ENCODE measurements at places on chromosomes 16 and 17.
A peak's percentile ranks its signal among the peaks of the same experiment; 100 is the strongest.

GRCh38 chr16:23092801-23093117 lies 56.5 kb downstream of the USP31 start:
- DNase-seq = no peak

DNA sequence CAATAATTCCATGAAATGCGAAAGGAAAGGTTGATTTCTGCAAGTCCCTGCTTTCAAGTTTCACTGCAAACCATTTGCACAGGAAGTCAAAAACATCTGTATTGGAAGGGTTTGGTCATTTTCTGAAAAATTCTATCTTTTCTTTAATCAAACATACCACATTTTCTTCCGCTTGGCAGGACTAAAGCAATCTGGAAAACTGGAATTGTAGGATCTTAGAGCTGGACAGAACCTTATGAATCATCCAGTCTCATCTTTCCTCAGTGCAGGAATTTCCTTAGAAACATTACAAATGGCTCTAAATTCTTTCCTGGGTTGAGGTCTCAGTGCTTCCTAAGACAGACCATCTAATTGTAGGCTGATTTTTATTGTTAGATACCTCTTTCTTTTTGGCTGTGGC lies 111.5 kb upstream of the ELAC2 start:
- DNase-seq = no peak

DNA sequence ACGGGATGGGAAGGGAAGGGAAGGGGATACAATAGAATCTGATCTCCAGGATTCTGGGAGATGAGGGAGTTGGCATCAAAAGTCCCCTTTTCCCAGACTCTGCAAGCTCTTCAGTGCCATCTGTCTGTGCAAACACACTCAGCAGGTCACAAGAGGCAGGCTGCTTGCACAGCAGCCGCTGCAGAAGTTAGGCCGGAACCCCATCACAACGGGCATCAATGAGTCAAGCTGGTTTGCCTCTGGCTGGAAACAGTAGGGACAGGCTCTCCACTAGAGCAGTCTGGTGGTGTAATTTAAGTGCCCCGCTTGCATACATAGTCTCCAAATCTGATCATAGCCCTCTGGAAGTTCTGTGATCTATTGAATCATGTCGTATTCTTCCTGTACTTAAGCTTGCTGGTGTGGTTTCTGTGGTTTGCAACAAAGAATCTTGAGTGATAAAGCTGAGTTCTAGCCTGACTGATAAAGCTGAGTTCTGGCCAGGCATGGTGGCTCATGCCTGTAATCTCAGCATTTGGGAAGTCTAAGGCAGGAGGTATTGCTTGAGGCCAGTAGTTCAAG lies 33.7 kb upstream of the KDM8 start:
- peak; percentile 56 for DNase-seq

DNA sequence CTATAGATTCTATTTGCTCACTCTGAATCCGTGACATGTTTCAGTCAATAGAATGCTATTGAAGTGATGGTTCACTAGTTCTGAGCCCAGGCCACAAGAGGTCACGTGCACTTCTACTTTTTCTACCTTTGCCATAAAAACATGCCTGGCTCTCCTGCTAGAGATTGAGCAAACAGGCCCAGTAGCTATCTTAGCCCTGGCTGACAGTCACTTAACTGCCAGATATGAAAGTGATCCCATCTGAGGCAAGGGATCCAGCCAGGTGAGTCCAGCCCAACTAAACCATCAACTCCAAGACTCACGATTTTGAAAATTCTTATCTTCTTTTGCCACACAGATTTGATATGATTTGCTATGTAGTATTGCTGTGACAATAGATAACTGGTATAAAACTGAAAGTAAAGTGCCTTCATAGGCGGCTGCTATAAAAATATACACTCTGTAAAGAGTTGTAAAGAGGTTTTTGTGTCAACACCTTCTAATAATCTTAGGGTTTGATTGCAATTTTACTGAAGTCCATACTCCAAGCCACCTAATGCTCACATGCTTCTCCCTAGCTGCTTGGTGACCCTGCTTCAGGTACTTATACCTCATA lies 937.7 kb upstream of the SOX9 start:
- no peak for DNase-seq

DNA sequence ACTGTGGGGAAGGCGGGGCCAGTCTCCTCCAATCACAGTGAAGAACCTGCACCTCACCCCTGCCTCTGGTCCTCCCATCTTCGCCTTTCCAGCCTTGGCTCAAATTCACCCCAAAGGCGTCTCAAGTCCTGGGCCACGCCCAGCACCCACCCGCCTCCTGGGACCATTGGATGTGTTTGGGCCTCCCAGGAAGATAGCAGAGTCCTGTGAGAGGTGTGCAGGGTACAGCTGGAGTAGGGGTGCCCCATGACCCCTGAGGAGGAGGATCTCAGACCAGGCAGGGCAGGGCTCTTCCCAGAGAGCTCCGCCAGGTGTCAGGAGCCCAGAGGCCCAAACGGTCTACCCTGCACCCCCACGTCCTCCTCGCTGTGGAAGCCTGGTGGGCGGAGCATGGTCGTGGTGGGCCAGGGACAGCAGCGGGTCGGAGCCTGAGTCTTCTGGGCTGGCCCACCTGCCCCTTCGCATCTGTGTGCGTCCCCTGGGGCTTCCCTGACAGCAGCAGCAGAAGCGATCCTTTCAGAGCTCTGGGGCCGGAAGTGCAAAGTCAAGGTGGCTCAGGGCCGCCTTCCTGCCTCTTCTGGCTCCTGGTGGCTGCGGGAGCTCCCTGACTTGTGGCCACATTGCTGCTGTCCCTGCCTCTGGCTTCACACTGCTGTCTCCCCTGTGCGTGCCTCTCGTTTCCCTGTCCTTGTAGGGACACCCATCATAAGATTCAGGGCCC lies 34.9 kb upstream of the ZNF469 start:
- DNase-seq = no peak

GRCh38 chr17:67156269-67157199 lies 88.5 kb downstream of the HELZ start:
- no peak for DNase-seq

GRCh38 chr17:50060951-50061712 lies 5.2 kb downstream of the ITGA3 start:
- no peak for DNase-seq

DNA sequence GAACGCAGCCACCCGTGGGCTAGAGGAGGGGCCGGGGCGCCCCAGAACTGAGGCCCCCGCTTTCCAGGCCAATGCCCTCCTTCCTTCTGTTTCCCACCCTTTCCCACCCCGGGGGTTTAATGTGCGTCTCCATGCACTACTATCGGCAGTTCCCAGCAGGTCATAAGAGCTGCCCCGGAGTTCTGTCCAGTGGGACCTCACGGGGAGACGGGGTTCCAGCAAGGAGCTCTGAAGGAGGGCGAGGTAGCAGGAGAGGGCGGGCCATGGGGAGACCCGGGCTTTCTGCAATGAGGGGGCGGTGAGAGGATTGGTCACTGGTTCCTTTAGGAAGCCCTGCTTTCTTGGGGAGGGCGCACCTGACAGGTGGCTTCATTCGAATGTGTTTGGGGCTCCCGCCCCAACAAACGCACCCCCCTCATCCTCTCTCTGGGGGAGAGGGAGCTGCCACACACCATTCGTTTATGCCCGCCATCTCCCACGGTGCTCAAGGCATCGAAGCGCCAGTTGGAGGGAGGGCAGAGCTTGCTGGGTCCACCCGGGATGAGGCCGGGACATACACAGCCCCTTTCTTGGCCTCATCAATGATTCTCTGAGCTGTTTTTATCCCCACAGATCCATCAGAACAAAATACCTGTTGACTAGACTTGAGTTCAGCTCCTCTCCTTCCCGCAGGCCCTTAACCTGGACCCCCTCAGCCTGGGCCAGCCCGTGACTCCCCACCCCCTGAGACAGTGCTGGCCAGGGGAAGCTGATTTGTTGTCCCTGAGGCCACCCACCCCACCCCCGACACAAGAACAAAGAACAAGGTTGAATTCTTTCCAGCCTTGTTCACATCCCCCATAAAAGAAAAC lies 44.1 kb downstream of the SLC7A5 start:
- no peak for DNase-seq

DNA sequence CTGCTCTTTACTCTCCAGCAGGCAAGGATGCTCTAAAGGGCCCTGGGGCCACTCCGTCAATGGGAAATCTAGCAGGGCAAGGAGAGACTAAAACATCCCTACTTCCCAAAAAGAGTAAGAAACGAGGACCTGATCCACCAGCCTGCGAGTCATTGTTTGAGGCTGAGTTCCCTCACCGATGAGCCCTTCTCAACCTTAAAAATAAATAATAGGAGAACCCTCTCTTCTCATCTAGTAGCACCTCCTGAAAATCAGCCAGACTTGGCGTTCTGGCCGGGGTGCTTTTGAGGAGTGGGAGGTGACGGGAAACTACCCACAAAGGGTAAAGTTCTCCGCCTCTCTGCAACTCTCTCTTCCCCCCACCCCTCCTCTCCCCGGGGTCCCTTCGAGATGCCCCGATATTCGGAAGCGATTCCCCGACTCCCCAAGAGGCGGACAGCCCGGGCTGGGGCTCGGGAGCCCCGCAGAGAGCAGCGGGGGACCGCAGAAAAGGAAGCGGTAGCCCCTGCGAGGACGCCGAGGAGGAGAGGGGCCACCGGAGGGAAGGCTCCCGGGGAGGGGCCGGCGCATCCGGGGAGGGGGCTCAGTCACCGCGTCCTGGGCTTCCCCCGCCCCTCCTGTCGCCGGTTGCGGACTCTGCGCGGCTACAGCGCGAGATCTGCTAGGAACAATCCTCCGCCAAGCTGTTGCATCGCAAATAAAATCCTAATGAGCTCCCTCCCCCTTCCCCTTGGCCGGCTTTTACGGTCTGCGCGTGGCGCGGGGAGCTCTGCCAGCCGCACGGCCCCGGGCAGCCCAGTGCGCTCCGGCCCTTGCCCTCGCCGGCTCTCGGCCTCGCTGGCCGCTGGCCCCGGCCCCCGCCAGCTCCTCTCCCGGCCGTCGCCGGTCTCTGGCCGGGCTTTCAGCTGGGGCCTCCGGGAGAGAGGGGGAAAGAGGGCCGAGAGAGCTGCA lies 1.3 kb downstream of the HOXB9 start:
- DNase-seq = no peak

- DNase-seq = no peak
Measured at GRCh38 chr17:82084373-82085030, 13.5 kb downstream of the FASN start.

DNA sequence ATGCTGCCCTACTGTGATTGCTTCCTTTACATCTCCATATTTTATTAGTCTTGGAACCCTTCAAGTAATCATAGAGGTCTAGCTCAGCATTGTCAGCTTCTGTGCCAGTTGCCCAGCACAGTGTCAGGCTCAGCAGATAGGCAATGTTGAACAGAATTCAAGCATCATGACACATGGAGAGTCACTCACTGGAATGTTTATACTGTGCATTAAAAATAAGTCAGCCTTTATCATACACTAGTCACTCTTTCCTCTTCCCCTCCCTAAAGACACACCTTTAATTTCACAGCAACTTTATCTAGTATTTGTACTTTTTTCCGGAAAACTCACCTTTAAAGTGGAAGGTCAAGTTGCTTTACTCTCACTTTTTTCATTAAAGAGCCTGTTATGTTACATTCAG lies 253.8 kb upstream of the CDH11 start:
- DNase-seq = no peak

DNA sequence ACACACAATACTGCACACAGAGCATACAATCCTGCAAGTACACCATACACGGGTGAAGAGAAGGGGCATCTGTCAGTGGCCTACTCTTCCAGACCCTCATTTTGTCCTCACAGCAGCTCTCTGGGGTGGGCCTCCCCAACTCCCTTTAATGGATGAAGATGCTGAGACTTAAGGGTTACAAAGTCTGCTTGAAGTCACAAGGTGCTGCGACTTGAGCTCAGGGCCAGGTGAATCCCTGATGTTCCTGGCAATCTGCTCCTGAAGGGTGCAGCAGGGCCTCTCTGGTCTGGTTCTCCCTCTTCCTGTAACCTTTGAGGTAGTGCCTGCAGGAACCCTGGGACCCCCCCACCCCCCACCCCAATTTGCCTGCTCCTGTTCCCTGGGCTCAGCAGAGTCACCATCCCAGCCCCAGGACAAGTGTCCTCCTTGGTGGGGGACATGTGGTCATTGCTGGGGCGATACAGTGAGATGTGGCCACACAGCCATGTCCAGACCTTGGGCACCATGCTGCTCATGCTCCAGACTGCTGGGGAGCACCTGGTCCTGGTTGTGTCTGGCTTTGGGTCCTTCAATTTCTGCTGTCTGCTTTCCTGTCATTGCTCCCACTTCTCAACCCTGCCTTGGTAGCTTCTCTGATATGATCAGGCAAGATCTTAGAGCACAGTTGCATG lies 107.5 kb downstream of the METRNL start:
- no peak for DNase-seq

- DNase-seq = no peak
Measured at GRCh38 chr17:12180644-12181261, 160.1 kb downstream of the MAP2K4 start.

GRCh38 chr17:9473711-9474110 lies 101.9 kb downstream of the STX8 start:
- no peak for DNase-seq

DNA sequence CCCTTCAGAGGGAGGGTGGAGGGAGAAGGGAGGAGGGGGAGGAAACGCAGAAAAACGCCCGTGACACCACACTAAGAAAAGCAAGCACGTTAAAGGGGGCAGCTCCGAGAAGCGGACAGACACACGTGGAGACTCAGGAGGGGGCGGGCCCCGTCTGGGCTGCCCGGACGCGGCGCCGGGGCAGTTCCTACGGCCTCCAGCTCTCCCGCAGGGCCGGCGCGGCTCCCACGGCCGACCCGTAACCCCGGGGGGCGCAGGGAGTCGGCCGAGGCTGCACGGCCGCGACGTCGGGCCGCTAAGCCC lies 362 bp downstream of the KLHDC4 start:
- DNase-seq = peak; percentile 23

- DNase-seq = peak; percentile 72
Measured at GRCh38 chr17:82351713-82352488, 7.1 kb upstream of the TEX19 start.
